ENCODE measurements at places on chromosomes 11 and 22. TPM values are rescaled to one million over a fixed set of nuclear protein-coding genes. Genes with fewer than 3 reads are reported as not detected.

The C11orf87 gene
- total RNA-seq: 0.14 TPM

The OLFML1 gene
- 7.3 TPM for total RNA-seq

The CATSPERZ gene
- not detected for total RNA-seq

The MRPL17 gene
- 40.2 TPM for total RNA-seq

The KCTD14 gene
- 0.16 TPM for total RNA-seq

The ISX gene
- not detected for total RNA-seq

The MYEOV gene
- total RNA-seq: not detected

The KDM4E gene
- not detected for total RNA-seq

The CSF2RB gene
- total RNA-seq: 2.8 TPM

The RAPSN gene
- 2.2 TPM for total RNA-seq

The SMC1B gene
- total RNA-seq: not detected

The FAT3 gene
- 0.33 TPM for total RNA-seq

The TREH gene
- not detected for total RNA-seq

The OR51E1 gene
- 1.3 TPM for total RNA-seq

The ACTN3 gene
- total RNA-seq: not detected

The IZUMO1R gene
- total RNA-seq: not detected

The LARGE1 gene
- 117 TPM for total RNA-seq

The TESMIN gene
- total RNA-seq: 0.52 TPM
